ENCODE measurements at places on chromosomes 2 and 18.

DNA sequence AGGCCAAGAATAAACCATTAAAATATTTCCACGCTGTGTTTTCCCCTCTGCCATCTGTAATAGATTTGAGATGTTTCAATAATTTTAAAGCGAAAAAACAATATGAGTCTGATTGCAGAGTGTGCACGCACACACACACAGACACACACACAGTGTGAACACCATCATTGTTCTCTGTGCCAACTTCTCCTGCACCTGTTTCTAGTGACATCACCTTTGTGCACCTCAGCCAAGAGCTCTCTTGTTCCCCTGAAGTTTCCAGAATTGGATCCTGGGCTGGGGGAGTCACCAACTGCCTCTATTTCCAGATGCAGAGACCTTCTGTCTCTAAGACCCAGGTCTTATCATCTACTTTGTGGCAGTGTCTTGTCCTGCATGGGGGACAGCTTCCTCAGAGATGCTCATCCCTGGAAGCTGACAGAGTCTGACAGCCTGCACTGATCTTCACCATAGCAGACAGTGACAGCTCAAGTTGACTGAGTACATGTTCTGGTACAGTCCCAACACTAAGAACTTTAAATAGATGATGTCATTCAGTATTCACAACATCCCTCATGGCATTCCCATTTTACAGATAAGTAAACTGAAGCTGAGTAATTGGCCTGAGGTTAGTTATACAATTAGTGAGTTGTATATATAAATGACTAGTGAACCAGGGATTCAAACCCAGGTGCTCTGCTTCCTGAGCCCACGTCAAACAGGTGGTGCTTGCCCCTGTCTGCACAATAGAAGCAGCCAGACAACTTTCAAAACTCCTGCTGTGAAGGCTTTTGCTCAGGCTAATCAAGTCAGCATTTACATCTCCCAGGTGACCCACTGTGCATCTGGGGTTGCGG, 39.4 kb downstream of the ACOXL start:
- no peak for DNase-seq

- no peak for DNase-seq
These were observed 6.8 kb downstream of the ESCO1 start for GRCh38 chr18:21593540-21594257.

DNA sequence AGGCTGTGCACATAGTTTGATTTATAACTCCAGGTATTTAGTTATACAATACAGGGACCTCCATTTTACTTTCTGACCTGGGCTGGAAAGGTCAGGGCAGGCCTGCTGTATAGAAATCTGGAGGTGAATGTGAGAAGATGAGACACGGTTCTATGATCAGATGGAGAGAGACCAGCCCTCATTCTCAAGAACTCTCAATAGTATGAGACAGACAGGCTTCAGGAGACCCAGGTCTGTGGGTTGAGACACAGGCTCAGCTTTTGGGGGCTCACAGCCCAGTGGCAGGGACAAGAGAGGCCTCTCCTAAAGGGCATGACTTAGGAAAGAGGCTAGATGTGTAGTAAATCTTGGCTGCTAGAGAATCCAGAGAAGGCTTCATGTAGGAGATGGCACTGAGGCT, 719 bp upstream of the ATP6V1B1 start:
- no peak for DNase-seq

GRCh38 chr2:66573821-66574233, 138.9 kb downstream of the MEIS1 start:
- no peak for DNase-seq

DNA sequence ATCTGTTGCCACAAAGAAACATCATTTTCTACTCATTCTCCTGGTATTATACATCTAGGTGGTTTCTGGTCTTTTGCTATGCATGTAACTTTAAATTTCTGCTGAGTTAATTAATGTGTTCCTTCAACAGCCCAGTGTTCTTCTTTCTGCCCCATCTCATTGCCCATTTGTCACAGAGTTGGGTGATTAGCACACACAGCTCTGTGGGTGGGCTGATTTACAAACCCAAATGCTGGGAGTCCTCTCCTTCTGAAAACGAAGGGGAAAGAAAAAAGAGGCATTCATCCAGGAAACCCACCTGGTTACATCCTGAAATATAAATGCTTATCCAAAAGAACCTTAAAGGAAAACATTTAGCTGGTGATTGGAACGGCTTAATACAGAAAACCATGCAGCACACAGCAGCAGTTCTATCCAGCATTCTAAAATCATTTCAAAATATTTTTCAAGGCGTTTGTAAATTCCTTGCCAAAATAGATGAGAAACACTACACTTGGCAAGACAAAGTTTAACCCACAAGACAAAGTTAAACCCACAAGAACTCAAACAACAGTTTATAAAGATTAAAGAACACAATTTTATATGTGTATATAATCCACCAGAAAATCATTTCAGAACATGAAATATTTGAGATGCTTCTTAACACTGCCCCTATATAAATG, 177.9 kb downstream of the ANTXR1 start:
- DNase-seq, result no peak

GRCh38 chr2:160836755-160837154, 323.5 kb upstream of the TANK start:
- DNase-seq, result no peak

- DNase-seq, result no peak
These were observed 270.8 kb downstream of the NYAP2 start for GRCh38 chr2:225670111-225670974.

GRCh38 chr18:79521416-79522205, 125.9 kb downstream of the NFATC1 start:
- no peak for DNase-seq

DNA sequence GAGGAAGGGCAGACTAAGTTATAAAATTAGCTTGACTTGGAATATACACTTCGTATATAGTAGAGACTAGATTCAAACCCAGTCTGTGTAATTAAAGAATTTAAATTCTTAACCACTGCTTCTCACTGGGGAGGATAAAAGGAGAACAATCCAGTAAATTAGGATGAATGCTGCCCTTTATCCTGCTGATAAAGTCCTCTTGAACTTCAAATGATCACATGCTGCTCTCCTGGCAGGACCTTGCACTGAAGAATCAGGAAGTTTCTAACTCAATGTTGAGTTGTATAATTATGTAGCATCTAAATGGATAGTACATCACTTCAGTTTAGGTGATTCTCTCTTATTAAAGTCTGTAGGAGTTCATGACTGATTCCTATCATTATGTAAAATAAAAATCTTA, 1179.7 kb downstream of the DSC3 start:
- DNase-seq, result no peak

DNA sequence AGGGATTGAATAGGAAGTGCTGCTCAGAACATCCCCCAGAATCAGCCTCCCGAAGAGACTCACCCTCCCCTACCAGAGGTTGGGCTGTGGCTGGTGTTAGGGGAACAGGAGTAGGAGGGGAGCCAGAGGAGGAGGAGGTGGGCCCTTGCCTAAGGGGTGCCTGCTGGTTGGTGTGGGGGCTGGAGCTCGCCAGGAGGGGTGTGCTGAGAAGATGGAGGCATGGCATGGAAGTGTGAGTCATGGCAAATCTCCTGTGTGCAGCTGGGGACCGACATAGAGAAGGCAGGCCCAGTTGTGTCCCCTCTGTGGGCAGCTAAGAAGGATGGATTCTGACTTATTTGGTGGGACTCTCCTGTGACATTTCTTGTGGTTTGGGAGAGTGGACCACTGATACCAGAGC, 73.7 kb downstream of the DGKD start:
- no peak for DNase-seq

DNA sequence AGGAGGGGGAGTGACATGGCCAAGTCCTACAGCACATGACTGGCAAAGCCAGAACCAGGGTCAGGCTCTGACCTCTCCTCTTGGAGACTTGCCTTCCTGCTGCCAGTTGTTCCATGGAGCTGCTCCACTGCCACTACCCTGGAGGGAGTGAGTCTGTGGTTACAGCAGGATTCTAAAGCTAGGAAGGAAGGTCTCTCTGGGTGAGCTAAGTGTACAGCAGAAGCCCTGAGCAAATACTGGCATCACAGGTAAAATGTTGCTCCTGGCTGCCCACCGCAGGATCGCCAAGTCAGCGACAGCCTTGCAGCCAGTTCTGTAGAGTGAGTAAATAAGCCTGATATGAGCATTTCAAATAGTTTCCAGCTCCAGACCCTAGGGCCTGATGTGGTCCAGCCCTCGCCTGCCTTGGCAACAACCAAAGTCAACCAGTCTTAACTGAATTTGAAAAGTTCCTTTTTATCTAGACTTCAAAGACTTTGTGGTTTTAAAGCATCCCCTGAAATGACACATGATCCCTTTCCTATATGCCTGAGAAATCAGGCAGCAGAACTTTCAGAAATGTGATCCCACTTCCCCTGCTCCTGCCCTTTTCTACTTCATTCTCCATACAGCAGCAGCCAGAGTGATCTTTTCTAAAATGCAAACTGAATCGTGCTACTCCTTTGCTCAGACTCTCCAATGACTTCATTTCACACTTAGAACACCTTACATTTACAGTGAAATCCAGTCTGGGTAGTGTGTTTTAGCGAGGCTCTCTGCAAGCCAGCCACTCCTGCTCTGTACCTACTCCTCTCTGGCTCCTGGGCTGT, 114.3 kb downstream of the MGAT5 start:
- no peak for DNase-seq

DNA sequence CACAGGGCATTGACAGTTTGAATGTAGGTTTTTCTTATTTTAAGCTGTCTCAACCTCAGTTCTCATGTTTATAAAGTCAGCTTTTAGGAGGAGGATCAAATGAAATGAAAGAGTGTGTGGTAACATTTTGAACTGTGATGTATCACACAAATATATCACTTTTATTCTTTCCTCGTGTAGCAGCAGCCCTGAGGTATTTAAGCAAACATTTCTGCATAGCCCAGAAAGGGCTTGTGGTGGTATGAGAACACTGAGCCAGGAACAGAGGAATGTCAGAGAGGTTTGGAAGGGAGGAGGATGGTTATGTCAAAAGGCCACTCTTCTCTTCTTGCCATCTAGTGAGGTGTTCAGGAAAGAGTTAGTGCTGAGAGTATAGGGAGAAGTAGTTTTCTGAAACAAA, 150.2 kb downstream of the PARD3B start:
- DNase-seq, result no peak

GRCh38 chr2:235238537-235238936, 255.3 kb upstream of the AGAP1 start:
- DNase-seq, result no peak

- no peak for DNase-seq
These were observed 53.2 kb downstream of the BMPR2 start for GRCh38 chr2:202429164-202429980.

DNA sequence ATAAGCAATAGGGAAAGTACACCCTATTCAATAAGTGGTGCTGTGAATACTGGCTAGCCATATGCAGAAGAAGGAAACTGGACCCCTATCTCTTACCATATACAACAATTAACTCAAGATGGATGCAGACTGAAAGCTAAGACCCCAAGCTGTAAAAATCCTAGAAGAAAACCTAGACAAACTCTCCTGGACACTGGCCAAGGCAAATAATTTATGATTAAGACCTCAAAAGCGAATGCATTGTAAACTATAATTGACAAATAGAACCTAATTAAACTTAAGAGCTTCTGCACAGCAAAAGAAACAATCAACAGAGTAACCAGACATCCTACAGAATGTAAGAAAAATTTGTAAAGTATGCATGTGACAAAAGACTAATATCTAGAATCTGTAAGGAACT, 41.1 kb upstream of the ASXL3 start:
- DNase-seq, result no peak

GRCh38 chr2:195639238-195639858, 17.7 kb upstream of the SLC39A10 start:
- no peak for DNase-seq
